ENCODE measurements at places on chromosomes 6 and 20.
A peak's percentile ranks its signal among the peaks of the same experiment; 100 is the strongest.

GRCh38 chr6:155240905-155241600 lies 22.8 kb upstream of the CLDN20 start:
- DNase-seq = no peak

GRCh38 chr20:611843-612185 lies 1.7 kb upstream of the TCF15 start:
- DNase-seq = no peak

- peak; percentile 97 for DNase-seq
Measured at GRCh38 chr6:105675715-105676397, 273.0 kb upstream of the PREP start.

DNA sequence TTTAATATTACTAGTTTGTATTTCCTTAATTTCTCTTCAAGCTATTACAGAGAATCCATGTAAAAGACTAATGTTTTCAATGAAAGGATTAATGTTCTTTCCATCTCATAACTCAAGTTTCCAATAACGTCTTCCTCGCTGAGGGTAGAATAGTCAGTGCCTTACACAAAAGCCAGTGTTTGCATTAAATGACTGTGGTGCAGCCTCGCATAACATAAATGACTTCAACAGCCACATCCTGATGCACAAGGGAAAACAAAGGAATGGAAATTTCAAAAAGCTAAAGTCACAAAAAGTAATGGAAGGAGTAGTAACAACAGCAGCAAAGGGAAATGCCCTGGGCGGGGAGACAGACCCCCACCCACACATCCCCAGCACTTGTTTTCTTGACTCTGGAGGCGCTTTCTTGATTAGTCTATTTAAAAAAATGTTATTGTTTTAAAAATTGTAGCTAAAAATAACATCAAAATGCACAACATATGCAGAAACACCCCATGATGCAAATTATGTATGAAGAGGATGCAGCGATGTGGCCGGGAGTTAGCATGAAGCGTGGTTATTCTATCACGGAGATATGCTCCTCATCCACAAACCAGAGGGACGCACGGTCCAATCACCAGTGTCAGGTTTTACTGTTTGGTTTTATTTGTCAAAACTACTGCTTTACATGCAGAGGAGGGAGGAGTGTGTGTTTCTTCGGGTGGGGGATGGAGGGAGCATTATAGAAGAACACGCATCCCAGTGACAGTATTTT lies 228.6 kb downstream of the GMPR start:
- DNase-seq = no peak

- DNase-seq = no peak
Measured at GRCh38 chr6:36506611-36507010, 40.7 kb downstream of the STK38 start.

- no peak for DNase-seq
Measured at GRCh38 chr6:5738211-5738610, 268.5 kb downstream of the NRN1 start.

DNA sequence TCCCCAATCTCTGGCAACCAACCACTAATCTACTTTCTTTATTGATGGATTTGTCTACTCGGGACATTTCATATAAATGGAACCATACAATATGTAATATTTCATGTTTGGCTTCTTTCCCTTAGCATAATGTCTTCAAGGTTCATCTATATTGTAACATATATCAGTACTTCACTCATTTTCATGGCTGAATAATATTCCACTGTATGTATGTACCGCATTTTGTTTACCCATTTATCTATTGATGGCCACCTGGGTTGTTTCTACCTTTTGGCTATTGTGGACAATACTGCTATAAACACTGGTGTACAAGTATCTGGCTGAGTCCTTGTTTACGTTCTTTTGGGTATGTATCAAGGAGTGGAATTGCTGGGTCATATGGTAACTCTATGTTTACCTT lies 48.4 kb downstream of the PANK2 start:
- no peak for DNase-seq

DNA sequence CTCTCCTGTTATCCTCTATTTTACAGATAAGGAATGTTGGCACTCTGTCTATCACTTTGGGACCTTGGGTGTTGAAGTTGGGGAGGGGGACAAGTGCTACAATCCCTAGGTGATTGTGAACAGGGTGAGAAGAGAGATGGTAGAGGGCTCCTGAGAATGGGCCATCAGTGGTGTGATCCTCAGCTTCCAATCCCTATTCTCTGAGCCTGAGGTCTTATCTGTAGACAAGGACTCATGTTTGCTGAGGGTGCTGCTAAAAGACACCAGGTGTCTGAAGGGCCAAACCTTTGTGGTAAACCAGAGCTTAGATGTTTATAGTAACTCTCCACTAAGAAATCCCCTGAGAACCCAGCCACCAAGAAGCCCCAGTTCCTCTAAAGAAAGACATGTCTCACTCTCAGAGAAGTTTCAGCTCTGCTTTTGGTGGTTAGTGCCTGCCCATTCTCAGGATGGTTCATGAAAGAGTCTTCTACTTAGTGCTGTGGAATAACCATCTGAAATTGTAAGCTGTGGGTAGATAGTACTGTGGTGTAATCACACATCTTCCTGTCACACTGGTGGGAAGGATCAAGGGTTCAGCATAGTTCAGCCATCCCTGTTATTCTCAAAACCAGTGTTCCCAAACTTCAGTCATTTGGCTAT lies 58.2 kb upstream of the IL20RA start:
- DNase-seq = no peak

DNA sequence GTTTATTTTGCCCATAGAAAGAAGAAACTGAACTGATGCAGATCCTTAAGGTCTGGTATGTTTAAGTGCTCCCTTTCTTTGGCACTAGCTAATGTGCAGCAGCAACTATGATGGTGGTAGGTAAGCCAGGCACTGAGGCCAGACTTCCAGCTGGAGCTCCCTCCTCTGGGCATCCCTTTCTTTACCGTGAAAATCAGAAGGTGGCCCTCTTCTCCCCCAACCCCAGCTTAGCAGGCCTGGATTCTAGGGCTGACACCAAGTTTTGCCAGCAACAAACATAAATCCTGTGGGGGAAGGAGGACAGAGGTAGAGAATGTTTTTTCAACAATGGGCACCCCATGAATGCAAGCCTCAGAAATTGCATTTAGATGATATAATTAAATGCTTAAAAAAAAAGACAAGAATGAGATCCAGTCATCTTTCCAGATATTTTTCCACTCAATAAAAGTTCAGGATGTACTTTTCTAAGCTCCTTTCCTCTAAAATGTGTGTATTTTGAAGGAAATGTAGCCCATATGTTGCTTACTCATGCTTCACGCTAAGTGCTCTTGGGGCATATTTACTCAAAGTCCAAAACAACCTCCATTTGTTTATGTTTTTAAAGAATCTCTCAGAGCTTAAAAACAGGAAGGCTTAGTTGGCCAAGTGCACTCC lies 123.9 kb upstream of the NXT1 start:
- no peak for DNase-seq

DNA sequence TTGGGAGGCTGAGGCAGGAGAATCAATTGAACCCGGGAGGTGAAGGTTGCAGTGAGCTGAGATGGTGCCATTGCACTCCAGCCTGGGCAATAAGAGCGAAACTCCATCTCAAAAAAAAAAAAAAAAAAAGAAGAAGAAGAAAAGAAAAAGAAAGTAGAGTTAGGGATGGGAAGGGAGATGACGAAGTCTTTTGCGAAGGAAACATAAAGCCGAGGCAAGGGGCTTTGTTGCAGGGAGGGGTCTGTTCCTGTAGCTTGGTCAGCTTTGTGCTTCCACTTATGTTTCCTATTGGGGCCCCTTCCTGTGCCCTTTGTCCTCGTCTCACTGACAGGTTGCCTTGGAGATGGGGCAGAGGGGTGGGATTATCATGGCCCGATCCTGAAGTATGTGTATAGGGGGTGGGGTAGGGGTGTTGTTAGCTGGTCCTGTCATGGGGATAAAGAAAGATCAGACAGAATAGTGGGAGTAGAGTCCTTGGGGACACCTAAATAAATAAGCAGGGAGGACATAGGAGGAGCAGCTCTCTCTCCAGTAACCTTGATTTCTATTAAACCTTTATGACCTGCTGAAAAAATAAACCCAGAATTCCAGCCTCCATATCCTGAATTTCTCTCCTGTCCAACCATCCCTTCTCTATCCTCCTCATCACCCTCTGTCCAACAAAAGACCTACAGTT lies 1.1 kb upstream of the CLIC1 start:
- peak; percentile 54 for DNase-seq

Measured in NCI-H748 treated with DMSO at 0.1 percent for 48 hours (cell line).